ENCODE measurements at places on chromosomes 1 and 21.

GRCh38 chr21:31909153-31910073 is 36.6 kb downstream of the HUNK start:
- DNase-seq: no peak

- peak; percentile 60 for DNase-seq
Observed at GRCh38 chr1:27136998-27137542, 17.9 kb downstream of the SLC9A1 start.

DNA sequence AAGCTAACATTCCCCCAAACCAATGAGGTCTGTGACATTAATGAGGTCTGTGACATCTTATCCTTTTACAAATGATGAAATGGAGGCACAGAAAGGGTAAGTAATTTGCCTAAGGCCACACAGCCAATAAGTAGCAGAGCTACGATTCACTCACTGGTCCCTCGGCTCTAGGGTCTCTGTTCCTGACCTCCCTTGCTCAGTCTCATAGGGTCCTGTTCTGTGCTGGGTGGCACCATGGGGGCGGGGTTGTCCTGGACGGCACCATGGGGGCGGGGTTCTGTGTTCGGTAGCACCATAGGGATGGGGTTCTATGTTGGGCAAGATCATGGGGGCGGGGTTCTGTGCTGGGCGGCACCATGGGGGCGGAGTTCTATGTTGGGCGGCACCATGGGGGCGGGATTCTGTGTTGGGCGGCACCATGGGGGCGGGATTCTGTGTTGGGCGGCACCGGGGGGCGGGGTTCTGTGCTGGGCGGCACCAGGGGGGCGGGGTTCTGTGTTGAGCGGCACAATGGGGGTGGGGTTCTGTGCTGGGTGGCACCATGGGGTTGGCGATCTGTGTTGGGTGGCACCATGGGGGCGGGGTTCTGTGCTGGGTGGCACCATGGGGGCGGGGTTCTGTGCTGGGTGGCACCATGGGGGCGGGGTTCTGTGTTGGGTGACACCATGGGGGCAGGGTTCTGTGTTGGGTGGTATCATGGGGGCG is 55.6 kb downstream of the CLSTN1 start:
- DNase-seq: no peak

GRCh38 chr1:161214369-161214768 is 726 bp upstream of the FCER1G start:
- no peak for DNase-seq

GRCh38 chr1:99107680-99108079 is 103.0 kb upstream of the PLPPR5 start:
- no peak for DNase-seq

DNA sequence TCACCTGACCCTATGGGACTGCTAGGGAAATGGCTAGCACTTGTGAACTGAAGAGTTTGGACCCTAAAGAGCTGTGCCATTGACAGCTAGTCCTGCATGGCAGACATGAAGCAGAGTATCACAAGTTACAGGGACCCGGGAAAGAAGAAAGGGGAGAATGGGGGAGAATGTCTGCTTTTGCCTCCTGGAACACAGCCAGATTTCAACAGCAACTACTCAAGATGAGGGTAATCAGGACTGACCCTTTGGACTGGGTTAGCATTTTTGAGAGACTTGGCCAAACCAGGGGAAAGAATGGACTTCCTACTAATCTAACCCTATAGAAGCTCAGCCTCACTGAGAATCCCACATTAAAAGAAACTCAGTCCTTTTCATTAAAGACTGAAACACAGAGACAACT is 8.7 kb upstream of the UTP25 start:
- no peak for DNase-seq

DNA sequence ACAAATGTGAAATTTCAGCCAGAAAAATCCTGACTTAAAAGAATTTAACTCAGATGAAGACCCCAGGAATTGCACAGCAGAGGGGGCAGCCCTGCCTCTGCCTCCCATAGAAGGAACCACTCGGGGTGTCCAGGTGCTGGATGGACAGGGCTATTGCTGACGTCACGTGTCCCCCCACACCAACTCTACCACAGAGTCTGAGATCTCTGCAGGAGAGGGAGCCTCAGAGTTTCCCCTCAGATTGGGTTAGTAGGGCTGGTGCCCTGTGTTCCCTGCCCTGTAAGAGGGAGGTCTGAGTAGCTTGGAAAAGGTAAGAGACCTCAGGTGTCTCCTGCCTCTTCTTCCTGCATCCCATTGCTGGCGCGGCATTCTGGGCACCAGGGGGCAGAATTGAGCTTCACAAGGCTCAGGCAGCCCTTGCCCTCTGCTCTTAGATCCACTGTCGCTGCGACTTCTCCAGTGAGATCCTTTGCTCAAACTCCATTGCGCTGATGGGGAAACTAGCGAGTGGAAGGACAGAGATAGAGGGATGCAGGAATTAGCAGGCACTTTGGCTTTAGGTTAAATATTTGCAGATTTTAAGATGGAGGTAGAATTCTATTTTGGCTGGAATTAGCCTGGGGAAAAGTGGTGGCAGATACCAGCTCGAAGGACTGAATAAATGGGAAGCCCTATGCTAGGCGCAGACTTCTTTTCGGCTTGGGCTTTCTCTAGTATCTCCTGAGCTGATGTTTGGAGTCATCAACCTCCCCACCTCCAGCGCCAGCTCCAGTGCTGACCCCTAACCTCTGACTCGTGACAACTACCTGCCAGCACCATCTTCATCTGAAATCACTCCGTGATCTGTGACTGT is 42.8 kb upstream of the DMBX1 start:
- peak; percentile 42 for DNase-seq

DNA sequence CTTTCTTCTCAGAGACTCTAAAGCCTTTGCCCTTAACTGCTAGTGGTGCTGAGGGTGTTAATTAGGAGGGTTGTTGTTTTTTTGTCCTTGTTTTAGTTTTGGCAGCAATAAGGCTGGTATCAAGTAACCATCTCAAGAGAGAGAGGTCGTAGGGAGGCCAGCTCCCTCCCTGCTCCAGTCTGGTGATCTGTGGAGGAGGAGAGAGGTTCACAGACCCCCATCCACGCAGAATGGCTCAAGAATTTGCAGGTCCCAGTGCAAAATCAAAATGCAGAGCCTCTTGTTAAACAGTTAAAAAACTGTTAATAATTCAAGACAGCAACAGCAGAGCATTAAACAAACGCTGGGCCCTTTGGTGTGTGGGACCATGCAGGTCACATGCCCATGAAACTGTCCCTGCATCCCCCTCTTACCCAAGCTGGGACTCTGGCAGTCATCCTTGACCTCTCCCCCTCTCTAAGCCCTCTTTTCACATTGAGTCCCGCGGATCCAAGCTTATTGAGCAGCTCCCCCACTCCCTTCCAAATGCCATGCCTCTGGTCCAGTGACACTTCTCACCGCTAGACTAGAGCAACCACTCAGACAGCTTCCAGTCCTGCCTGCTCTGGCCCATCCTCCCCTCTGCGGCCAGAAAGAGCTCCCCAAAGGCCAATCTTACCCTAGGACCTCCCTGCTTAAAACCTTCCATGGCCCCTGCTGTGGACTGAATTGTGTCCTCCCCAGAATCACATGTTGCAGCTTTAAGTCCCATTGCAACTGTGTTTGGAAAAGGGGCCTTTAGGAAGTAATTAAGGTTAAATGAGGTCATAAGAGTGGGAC is 47.7 kb upstream of the RPL11 start:
- no peak for DNase-seq

DNA sequence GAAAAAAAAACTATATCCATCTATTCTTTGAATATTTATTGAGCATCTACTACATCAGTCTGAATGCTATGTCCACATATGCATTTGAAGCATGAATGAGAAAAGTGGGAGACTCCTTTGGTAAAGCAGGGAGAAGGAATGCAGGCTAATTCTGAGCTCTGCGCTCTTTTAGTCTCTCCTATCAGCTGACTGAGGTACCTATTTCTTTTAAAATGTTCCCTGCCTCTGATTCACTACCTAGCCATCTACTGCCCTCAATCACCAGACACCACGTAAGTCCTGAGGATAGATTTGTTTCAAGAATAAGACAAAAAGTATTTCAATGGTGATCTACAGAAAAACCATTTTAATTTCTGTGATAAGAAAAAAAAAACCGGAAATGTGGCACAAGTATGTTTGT is 3.8 kb upstream of the RGS13 start:
- no peak for DNase-seq

DNA sequence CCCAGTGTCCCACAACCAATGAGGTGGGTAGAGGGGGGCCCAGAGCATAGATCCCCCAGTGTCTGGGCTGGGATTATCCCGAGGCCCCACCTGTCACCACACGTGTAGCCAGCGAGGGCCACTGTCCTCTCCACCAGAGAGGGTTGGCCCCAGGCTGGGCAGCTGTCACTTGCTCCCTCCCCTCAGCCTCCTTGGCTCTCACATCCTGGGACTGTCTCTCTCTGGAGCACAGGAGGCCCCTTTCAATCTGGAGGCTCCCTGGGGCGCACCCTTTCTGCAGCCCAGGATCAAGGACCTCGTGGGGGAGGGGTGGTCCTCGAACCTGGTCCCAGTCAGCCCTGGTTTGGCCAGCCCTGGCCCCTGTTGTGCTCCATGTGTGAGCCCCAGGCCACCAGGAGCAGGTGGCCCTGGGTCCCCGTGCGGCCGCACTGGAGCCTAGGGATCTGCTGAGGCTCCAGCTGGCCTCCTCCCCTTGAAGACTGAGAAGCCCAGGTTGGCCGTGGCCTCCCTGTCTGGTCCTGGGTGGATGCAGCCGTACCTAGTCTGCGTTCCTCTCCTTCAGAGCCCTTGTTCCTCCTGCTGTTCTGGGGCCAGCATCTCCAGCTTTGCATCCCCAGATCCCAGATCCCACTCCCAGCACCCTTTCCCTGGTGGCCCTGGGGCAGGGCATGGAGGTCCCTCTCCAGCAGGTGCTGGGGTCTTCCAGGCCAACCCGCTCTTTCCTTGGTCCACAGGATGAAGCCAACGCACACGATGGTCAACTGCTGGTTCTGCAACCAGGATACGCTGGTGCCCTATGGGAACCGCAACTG is 6.7 kb downstream of the TMEM201 start:
- no peak for DNase-seq

- peak; percentile 26 for DNase-seq
Observed at GRCh38 chr1:54407404-54408146, 1.4 kb upstream of the SSBP3 start.

- DNase-seq: no peak
Observed at GRCh38 chr1:57142999-57143398, 177.2 kb upstream of the C8B start.

DNA sequence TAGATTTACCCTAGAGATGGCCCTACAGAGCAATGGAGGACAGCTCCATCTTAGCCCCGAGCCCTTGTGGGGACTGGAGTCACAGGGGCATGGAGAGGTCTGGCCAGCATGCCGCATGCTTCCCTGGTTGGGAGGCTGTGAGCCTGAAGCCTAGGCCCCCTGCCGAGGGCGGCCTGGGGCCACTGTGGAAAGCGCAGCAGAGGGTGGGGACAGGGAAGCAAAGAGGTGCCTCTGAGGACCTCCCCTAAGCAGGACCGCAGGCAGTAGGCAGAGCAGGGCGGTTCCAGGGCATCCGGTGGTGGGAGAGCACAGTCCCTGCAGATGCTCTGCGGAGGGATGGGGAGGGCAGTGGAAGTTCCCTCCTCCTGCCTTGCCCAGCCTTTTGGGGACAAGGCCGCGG is 26.5 kb upstream of the PEF1 start:
- no peak for DNase-seq

- no peak for DNase-seq
Observed at GRCh38 chr21:16402752-16403151, 673.0 kb downstream of the USP25 start.

DNA sequence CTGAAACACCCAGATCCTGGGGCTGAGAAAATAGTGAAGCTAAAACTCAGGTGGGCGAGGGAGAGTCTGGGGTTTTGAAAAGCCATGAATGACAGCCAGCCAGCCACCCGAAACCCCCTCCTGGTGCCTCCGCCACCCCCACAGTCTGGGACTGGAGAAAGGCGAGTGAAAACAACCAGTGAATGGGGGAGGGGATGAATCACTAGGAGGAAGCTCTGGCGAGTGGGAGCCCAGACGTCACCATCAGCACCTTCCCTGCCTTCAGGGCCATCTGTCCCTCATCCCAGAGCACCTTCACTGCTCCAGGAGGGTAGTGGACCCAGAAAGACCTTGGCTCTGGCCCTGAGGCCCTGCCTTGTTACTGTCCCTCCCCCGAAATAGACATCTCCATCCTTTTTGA is 9.2 kb downstream of the RORC start:
- no peak for DNase-seq

Data from activated CD8-positive, alpha-beta memory T cell treated with anti-CD3 and anti-CD28 coated beads for 4 hours (primary cell).